ENCODE measurements at places on chromosomes 5 and 9.

DNA sequence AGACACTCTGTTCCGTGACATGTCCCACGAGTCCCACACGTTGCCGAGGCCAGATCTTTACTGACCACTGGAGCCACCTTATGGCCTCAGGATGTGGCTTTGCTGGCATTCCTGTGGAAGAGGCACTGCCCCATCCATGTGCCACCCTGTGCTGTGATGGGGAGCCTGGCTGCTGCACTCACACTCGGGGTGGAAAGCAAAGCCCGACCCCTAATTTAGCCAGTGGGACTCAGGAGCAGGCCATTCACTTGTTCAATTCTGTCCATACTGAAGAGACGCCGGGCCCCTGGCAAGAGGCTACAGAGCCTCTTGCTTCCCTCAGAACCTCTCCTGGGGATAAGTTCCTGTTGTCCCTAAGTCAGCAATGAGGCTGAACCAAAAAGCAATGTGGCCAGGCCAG is 18.6 kb upstream of the CEP72 start:
- no peak for DNase-seq

GRCh38 chr5:130126746-130127145 is 222.5 kb downstream of the CHSY3 start:
- DNase-seq: no peak

DNA sequence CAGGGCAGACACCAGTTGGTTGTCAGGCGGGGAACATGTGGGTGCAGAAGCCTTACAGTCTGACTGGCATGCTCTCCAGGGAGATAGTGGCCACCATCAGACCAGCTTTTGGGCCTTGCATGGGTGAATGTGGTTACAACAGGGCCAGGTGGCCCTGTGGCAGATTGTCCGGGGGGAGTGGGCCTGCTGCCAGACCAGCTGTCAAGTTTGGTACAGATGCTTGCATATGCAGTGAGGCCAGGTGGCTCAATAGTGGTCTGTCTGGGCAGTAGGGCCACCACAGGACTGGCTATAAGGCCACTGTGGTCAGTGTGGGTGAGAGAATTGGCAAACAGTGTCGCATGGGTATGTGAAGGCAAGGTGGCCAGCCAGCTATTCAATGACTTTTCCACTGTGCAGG is 148.7 kb downstream of the FAM174A start:
- DNase-seq: no peak

- DNase-seq: no peak
These were observed 191.0 kb downstream of the ESM1 start for GRCh38 chr5:54794135-54794975.

DNA sequence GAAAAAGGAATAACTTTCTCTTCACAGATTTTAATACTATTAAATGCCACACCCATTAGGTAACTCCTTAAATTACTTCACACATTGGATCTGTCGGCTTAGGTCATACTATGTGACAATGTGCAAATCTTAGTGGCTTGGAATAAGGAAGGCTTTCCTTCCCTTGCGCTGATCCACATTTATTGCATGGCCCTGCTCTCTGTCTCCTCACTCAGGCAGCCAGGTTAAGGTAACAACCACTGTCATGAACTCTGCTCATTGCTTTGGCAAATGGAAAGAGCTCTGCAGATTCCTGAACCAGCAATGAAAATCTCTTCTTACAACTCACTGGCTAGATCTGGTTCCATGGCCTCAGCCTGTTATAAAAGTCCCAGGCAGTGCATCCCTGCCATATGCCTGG is 121.9 kb upstream of the NFIB start:
- DNase-seq: no peak

- DNase-seq: no peak
These were observed 187.0 kb downstream of the FANCC start for GRCh38 chr9:95130484-95130883.

DNA sequence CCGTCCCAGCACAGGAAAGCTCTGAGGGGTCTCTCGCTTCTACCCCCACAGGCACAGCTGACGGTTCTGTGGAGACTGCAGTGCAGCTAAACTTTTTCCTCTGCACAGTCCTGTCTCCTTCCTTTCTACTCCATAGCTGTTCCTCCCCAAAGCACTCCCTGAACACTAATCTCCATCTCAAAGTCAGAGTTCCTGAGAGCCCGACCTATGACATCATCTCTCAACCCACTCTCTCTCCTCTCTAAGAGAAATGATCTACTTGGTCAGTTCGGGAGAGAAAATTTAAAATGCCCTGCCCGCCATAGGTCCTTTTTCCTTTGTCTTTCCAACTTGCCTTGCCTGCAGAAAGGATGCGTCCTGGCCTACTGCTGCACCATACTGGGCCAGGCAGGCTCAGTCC is 90.6 kb downstream of the FANCC start:
- DNase-seq: peak; percentile 11

DNA sequence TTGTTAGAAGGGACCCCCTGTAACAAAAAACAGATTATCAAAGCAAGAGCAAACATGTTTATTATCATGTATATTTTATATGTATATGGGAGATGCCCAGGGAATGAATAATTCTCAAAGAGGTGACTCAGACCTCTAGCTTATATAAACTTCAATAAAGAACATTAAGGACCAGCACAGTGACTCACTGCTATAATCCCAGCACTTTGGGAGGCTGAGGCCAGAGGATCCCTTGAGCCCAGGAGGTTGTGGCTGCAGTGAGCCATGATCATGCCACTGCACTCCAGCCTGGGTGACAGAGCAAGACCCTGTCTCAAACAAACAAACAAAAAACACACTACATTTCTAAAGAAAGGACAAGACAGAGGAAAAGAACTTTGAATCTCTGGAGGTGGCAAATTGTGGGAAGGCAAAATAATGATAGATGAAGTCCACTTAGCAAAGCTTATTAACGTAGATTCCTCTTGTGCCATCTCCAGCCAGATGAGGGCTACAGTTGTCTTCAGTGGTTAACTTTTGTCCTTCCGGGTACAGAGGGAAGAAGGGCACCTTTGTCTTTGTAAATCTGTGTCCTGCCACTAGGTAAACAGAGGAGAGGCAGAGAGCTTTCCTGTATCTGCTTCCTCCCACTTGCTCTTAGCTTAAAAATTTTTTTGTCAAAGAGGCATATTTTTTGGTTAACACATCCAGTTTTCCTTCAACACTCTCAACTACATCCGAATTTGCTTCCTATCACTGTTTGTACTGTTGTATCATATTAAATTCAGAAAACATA is 7.5 kb upstream of the RFK start:
- DNase-seq: peak; percentile 48

GRCh38 chr5:127373858-127374491 is 83.4 kb downstream of the MEGF10 start:
- DNase-seq: no peak

- DNase-seq: peak; percentile 21
These were observed 98.4 kb downstream of the MED27 start for GRCh38 chr9:131981116-131981776.

DNA sequence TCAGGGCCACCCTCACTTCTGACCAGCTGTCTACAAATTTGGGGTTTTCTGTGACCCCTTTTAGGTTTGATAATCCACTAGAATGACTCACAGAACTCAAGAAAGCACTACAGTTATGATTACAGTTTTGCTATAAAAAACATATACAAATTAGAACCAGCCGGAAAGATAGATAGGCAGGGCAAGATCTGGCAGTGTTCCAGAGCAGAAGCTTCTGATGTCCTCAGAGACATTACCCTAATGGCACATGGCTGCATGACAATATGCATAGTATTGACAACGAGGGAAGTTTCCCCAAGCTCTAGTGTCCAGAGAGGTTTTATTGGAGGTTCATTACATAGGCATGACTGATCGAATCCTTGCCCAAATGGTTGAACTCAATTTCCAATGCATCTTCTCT is 158.1 kb downstream of the RAB3C start:
- DNase-seq: no peak

DNA sequence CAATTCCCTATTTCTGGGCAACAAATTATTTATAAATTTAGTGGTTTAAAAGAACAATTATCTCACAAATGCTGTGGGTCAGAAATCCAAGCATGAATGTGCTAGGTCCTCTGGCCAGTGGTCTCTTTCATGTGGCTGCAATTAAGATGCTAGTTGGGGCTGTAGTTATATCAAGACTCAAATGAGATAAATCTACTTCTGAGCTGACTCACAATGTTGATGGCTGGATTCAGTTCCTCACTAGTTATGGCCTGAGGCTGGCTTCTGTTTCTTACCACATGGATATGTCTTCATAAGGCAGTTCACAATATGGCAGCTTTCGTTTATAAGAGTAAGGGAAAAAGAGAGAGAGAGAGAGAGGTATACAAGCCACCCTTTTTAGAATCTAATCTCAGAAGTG is 717.0 kb downstream of the PRELID2 start:
- DNase-seq: no peak

- DNase-seq: peak; percentile 72
These were observed 14.4 kb downstream of the F2RL2 start for GRCh38 chr5:76608833-76609232.

GRCh38 chr5:110817459-110817858 is 78.7 kb downstream of the SLC25A46 start:
- peak; percentile 51 for DNase-seq

DNA sequence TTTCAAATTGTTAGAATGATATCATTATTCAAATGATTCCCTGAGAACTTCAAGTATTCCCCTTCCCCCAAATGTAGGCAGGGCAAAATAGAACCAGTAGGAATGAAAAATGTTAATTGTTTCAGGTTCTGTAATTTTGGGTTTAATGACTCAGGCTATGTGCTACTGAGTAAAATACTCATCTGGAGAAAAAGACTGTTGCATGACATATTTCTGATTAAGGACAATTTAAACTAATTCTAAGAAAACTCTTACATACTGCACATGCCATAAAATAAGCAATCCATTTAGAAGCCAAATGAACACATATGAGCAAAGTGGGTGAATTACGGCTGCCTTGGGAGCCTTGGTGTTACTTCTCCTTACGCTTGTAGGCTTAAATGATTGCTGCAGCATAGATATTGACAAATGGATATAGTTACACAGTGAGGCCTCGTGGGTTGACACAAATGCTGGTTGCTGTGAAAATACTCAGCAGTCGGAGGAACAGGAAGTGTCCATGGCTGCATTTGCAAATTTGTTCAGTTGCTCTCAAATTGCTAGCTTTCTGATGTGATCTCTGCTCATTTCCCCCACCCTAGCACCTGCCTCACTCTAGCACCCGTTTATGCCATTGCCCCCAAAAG is 174.9 kb upstream of the DMAC1 start:
- DNase-seq: no peak

- DNase-seq: no peak
These were observed 620 bp upstream of the VPS13A start for GRCh38 chr9:77176686-77177142.

DNA sequence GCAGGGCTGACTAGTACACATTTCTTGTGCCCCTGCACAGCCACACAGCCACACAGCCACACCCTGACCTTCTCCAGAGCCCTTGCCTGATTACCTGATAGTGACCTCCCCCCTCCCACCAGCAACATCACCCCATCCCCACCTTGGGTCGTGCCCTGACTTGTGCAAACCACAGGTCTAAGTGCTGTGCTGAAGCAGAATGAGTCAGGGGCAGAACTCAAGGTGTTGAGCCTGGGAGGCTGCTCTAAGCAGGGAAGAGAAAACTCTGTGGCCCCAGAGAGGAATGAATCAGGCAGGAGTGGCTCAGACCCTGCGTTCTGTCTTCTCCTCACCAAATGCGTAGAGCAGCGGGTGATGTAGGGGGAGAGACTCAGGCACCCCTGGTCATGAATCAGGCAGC is 24.3 kb upstream of the FAT2 start:
- DNase-seq: no peak

DNA sequence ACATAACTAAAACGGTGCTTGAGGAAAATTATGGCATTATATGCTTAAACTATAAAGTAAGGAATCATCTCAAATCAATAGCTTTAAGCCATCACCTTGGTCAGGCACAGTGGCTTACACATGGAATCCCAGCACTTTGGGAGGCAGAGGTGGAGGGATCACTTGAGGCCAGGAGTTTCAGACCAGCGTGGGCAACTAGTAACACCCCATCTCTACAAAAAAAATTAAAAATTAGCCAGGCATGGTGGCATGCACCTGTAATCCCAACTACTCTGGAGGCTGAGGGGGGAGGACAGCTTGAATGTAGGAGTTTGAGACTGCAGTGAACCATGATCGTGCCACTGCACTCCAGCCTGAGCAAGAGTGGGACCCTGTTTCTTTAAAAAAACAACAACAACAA is 22.6 kb downstream of the ACTL7A start:
- no peak for DNase-seq

GRCh38 chr5:91306497-91306896 is 76.6 kb downstream of the ARRDC3 start:
- DNase-seq: peak; percentile 43

- no peak for DNase-seq
These were observed 80.0 kb upstream of the PTGER4 start for GRCh38 chr5:40599676-40600075.

GRCh38 chr9:131126059-131126426 is 657 bp downstream of the NUP214 start:
- no peak for DNase-seq

DNA sequence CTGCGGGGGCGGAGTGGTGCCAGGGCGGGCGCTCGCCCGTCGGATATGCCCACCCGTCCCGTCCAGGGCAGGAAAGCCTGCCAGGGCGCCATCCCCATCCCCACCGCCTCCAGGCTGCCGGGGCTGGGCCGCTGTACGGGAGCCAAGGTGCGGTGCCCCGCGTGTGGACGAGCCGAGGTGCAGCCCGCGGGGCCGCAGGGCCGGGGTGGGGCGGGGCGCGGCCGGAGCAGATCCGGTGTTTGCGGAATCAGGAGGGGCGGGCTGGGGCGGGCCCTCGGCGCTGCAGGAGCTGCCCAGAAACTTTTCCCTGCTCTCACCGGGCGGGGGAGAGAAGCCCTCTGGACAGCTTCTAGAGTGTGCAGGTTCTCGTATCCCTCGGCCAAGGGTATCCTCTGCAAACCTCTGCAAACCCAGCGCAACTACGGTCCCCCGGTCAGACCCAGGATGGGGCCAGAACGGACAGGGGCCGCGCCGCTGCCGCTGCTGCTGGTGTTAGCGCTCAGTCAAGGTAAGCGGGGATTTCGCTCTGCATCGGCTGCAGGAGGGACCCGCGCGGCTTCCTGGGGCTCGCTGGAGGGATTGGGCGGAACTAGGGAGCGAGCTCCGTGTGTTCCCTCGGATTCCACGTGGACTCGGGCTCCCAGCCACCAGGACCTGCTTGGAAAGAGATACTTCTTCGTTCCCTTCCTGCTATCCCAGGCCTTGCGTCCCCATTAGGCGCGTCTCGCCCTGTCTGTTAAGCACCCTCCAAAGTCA is at the start of gene ITGA2:
TSS of gene ITGA2 (plus strand) at position 328 of the 756 bp plus-strand sequence. CDS start at position 445, 117 bp downstream.
- peak; percentile 31 for DNase-seq

DNA sequence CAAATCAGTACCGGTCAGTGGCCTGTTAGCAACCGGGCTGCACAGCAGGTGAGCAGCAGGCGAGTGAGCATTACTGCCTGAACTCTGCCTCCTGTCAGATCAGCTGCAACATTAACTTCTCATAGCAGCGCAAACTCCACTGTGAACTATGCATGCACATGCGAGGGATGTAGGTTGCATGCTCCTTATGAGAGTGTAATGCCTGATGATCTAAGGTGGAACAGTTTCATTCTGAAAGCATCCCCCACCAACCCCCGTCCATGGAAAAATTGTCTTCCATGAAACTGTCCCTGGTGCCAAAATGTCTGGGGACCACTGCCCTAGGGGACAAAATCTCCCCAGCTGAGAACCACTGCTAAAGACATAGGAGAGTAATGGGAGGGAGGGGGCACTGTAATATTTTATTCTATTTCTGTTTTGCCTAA is 51.1 kb downstream of the P4HA2 start:
- no peak for DNase-seq

- no peak for DNase-seq
These were observed 433.9 kb downstream of the IRX2 start for GRCh38 chr5:2317540-2317939.

Measured in fibroblast of mammary gland (primary cell).